ENCODE measurements at places on chromosomes 16 and 17.

DNA sequence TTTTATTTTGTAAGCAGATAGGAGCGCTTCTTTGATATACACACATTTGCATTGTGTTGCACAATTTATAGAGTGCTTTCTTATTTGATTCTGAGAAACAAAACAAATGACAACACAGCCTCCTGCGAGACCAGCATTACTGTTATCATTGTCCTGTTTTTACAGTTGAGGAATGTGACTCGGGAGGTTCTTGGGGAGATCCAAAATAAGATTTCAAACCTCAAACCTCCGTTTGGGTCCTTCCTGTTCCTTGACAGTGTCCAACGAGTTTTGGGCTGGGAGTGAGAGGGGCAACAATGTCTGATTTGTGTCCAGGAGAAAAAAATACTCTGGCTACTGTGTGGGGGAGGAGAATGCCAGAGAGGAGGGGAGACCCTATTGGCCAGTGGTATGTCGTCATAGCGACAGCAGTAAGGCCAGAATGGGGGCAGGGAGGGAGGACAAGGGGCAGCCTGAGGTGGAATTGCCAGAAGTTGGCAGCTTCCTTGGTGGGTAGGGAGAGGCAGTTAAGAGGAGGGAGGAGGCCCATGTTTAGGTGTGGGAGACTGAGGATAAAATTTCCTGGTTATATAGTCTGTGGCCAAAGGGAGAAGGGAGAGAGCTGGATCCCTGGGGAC is 45.5 kb downstream of the TMEM132E start:
- DNase-seq: peak; percentile 56
- no peaks in the 10 kb centered on the region for H3K36me3 ChIP-seq
- no peak overlapping the region for H3K27ac ChIP-seq
- peaks cover 9% of the 10 kb centered on the region for H3K4me1 ChIP-seq
- no peaks in the 10 kb centered on the region for H3K27me3 ChIP-seq

DNA sequence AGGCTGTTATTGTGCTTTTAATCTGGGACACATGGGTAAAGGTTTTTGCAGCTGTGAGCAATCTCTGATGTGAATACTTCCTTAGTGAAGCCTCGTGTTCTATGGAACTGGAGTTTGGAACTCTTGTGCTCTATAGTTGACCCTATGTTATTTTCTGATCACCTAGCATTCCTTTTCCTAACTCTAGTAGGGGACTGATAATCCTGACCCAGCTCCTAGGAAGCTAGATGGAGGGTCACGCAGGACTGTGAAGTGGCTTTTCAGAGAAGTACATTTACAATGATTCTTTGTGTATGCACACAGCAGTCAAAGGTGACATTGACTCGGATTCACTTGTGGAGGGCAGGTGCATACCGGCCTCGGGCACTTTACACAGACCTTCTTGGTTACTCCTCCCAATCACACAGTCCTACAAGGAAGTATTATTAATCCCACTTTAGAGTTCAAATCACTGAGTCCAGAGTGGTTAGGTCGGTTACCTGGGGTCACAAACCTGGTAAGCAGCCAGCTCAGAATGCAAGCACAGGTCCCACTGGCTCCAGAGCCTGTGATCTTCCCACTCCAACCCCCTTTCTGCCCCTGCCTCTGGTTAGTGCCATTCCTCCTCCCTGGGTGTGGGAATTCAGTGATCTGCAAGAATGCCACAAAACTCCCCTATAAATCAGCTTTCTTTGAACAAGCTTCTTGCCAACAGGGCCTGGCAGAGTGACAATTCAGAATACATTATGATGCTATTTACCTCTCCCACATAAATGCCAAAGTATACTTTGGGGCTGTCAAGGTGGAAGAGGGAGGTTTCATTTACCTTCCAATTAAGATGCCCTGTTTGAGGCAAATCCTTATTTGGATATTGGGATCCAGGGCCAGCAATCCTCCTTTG is 7.1 kb downstream of the CHD9NB start:
- peak overlapping the region; percentile 17 for H3K27ac ChIP-seq
- no peaks in the 10 kb centered on the region for H3K27me3 ChIP-seq
- peaks cover 27% of the 10 kb centered on the region for H3K4me1 ChIP-seq
- no peaks in the 10 kb centered on the region for H3K36me3 ChIP-seq
- H3K4me3 ChIP-seq: no peak overlapping the region
- DNase-seq: no peak

DNA sequence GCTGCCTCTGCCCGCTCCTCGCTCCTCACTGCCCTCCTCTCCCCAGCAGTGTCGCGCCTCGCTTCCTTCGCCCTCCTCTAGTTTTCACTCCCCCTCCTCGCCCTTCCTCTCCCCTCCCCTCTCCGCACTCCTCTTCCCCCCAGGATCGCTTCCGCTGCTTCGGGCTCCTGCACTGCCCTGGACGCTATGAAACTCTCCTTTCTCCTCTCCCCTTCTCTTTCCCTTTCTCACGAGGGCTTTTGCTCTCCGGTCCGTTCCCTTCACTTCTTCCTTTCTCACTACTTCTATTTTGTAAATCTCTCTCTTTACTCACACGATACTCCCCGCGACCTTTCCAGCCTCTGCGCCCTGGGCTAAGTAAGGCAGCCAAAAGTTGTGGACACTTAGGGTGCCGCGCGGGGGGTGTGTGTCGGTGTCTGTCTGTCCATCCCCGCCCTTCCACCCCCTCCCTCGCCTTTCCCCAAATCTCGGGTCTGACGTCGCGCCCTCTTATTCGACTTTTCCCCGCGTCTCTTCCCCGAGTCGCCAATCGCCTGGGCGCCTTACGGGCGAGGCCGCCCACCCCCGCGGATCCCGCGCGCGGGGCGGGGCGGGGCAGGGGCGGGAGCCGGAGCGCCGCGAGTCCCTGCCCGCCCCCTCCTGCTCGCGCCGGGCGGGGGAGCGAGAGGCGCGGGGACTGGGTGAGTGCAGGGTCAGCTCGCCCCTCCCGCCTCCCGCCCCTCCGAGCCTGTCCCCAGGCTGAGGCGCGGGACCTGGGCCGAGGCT is at the start of gene IRX3:
Gene IRX3, minus strand, starts transcription at position 422 of the 765 bp plus-strand sequence. CDS start 737 bp downstream, outside the sequence.
- peak within 1 kb of the TSS; percentile 84 for H3K27ac ChIP-seq
- peaks cover 3% of the 10 kb centered on the region for H3K4me1 ChIP-seq
- peaks cover 49% of the 10 kb centered on the region for H3K27me3 ChIP-seq
- peak; percentile 96 for DNase-seq
- H3K36me3 ChIP-seq: no peaks in the 10 kb centered on the region

DNA sequence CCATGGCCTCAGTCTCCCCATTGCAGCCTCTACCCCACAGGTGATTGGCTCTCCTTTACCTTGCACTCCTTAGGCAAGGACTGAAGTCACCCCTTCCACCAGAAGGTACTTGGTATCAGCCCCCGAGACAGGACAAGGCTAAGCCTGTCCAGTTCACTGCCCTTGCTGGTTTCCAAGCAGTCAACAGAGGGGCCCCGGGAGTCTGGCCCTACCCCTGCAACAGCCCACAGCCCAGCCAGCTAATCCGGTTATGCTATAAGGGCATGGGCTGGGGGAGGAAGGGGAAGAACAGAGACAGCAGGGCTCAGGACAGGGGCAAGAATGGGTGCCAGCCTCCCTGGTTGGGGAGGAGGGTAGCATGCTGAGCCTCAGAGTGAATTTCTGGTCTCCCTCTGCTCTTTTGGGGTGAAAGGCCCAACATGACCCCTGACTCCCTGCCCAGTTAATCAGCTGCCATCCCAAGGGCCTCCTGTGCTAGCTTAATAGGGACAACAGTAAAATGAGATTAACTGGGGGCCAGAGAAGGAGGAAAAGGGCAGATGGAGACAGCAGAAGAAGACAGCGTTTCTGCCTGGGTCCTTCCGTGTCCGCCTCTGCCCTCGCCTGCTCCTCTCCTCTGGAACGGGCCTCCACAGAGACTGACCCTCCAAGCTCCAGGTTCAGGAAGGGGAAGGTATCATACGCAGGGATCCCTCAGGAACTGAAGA is 10.7 kb downstream of the DLG4 start:
- H3K4me3 ChIP-seq: no peak overlapping the region
- DNase-seq: no peak
- H3K27me3 ChIP-seq: no peaks in the 10 kb centered on the region
- H3K4me1 ChIP-seq: peaks cover 20% of the 10 kb centered on the region

GRCh38 chr16:12436201-12436657 is 367.5 kb downstream of the CPPED1 start:
- H3K36me3 ChIP-seq: no peaks in the 10 kb centered on the region
- no peaks in the 10 kb centered on the region for H3K27me3 ChIP-seq
- DNase-seq: peak; percentile 43

DNA sequence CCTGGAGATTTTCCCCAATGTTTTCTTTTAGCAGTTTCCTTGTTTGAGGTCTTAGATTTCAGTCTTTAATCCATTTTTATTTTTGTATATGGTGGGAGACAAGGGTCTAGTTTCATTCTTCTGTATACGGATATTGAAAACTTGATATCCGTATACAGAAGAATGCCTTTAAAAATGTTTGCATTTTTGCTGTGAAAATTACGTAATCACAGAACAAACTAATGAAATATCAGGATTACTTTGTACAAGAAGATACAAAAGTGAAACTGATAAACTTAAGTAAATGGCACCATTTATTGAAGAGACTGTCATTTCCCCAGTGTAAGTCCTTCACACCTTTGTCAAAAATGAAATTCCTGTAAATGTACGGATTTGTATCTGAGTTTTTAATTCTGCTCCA is 13.3 kb downstream of the CEP112 start:
- H3K36me3 ChIP-seq: no peaks in the 10 kb centered on the region
- H3K4me3 ChIP-seq: no peak overlapping the region
- H3K27me3 ChIP-seq: no peaks in the 10 kb centered on the region
- H3K27ac ChIP-seq: no peak overlapping the region

GRCh38 chr17:35879773-35880654 is at the start of gene CCL5:
CCL5 (minus strand) TSS chr17:35880360.
- DNase-seq: no peak
- H3K4me1 ChIP-seq: no peaks in the 10 kb centered on the region
- no peak within 1 kb of the TSS for H3K27ac ChIP-seq
- no peaks in the 10 kb centered on the region for H3K27me3 ChIP-seq

GRCh38 chr16:84314814-84315213 is 20.1 kb downstream of the WFDC1 start:
- H3K36me3 ChIP-seq: no peaks in the 10 kb centered on the region
- no peak overlapping the region for H3K4me3 ChIP-seq
- DNase-seq: no peak
- H3K27ac ChIP-seq: no peak overlapping the region
- H3K4me1 ChIP-seq: no peaks in the 10 kb centered on the region
- no peaks in the 10 kb centered on the region for H3K27me3 ChIP-seq

- H3K36me3 ChIP-seq: no peaks in the 10 kb centered on the region
- H3K4me1 ChIP-seq: peaks cover 5% of the 10 kb centered on the region
- no peaks in the 10 kb centered on the region for H3K27me3 ChIP-seq
- DNase-seq: peak; percentile 97
- H3K27ac ChIP-seq: peak overlapping the region; percentile 78
Observed at GRCh38 chr17:57898487-57899311, 48.9 kb upstream of the MRPS23 start.

DNA sequence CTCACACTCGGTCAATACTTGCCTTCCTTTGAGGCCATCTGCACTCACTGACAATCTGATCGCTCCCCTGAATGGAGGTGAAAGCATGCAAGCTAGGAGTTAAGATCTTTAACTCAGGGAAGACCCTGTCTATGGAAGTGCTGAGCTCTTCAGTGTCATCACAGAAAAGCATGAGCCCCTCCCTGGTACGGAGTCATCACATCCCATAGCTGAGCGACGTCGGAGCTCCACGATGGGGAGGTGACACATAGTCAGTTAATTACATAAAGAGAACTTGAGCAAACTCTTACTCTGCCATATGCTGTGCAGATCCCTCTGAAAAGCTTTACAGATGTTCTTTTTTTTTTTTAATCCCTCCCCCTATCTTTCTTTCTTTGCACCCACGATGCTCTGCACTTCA is 463.2 kb downstream of the WWOX start:
- H3K27ac ChIP-seq: no peak overlapping the region
- no peak overlapping the region for H3K4me3 ChIP-seq
- H3K4me1 ChIP-seq: no peaks in the 10 kb centered on the region
- H3K27me3 ChIP-seq: no peaks in the 10 kb centered on the region
- DNase-seq: no peak

DNA sequence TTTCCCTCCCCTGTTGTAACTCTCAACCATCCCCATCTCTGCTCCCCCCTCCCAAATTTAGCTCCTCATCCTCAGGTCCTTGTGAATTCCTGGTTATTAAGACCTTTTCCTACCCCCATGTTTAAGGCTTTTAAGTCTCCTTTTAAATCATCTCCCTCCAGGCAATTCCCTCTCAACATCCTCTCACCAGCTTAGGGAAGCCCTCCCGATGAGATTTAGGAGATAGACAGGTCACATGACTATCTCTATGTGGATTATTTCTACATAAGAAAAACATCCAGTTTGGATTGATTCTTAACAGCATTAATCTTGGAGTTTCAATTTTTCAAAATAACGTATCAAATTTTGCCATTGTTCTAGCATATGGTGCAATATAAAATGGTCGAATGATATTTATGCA is 12.5 kb upstream of the WSB1 start:
- DNase-seq: peak; percentile 31
- H3K4me3 ChIP-seq: no peak overlapping the region
- no peaks in the 10 kb centered on the region for H3K36me3 ChIP-seq

DNA sequence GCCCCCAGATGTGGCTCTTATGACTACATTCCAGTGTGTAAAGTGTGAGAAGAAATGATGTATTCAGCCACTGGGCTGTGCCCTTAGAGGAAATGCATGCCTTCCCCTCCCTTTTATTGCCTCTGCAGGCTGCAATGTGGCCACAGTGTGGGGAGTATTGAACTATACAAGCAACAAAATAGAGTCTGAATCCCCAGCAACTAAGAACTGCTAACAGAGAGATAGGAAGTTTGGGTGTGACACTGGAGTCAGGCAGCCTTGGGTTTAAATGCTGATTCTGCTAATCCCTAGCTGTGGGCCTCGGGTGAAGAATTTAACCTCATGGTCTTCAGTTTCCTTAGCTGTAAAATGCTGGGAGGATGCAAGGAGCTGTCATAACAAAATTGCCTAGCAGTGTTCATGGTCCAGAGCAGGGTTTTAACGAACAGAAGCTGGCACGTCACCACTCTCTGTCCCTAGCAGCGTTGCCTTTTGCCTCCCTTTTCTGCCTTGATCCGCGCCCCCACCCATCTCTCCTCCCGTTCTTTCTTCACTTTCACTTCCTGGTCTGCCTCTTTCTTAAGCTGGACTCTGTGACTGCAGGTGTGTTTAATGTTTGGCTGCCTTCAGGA is 50.3 kb downstream of the KPNA2 start:
- H3K4me3 ChIP-seq: no peak overlapping the region
- no peaks in the 10 kb centered on the region for H3K27me3 ChIP-seq
- peak; percentile 32 for DNase-seq
- H3K27ac ChIP-seq: no peak overlapping the region
- no peaks in the 10 kb centered on the region for H3K36me3 ChIP-seq

- no peak overlapping the region for H3K27ac ChIP-seq
- DNase-seq: no peak
- H3K4me3 ChIP-seq: no peak overlapping the region
- no peaks in the 10 kb centered on the region for H3K27me3 ChIP-seq
- H3K4me1 ChIP-seq: peaks cover 5% of the 10 kb centered on the region
Observed at GRCh38 chr16:56848029-56848936, 16.7 kb upstream of the SLC12A3 start.

DNA sequence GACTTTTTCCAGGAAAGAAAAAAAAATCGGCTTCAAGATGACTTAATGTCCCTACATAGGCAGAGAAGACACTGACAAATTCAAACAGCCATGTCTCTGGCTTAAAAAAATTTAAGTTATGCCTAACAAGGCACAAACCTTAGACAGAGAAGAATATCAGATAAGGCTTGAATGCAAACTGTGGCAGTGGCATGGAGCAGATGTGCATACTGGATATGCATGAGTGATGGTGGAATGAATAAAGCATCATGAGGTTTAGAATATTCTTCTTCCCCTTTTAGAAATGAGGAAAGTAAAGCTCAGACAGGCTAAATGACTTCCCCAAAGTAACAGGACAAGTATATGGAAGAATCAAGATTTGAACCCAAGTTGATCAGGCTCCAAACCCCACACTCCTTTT is 23.2 kb upstream of the WSCD1 start:
- H3K4me3 ChIP-seq: no peak overlapping the region
- DNase-seq: no peak
- no peaks in the 10 kb centered on the region for H3K36me3 ChIP-seq
- no peak overlapping the region for H3K27ac ChIP-seq
